Cardiac fibroblast (primary cell): ENCODE measurements at places on chromosomes 1 and 21.

GRCh38 chr1:19512545-19512944 lies 27.2 kb upstream of the CAPZB start:
- DNase-seq, result peak; percentile 79

DNA sequence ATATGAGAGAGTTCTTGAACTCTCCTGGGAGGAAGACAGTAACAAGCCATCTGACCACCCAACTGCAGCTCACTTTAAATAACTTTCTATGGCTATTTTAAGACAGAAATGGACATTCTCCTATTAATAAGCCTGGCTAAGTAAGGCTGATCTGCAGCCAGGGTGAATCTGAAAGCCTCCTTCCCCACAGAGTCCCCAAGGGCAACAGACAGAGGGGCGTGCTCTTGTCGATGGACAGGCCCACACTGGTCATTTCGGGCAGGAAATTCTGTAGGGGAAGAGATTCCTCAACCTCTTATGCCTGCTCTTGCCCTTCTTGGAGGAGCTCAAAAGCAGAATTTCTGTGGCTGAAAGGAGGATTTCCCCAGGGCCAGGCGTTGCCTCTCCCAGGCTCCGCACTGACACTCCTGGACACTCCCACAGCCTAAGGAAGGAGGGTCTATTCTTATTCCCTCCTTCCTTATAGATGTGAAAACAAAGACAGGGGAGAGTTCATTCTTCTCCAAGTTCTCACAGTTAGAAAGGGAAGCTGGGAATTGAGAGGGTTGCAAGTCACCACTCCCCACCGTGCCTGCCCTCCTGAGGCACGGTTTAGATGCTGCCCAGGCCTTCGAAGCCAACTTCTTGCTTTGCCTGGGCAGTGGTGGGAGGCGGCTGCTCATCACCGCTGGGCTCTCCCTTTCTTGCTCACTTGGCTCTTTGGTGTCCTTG lies 17.9 kb upstream of the KANK4 start:
- DNase-seq, result no peak

DNA sequence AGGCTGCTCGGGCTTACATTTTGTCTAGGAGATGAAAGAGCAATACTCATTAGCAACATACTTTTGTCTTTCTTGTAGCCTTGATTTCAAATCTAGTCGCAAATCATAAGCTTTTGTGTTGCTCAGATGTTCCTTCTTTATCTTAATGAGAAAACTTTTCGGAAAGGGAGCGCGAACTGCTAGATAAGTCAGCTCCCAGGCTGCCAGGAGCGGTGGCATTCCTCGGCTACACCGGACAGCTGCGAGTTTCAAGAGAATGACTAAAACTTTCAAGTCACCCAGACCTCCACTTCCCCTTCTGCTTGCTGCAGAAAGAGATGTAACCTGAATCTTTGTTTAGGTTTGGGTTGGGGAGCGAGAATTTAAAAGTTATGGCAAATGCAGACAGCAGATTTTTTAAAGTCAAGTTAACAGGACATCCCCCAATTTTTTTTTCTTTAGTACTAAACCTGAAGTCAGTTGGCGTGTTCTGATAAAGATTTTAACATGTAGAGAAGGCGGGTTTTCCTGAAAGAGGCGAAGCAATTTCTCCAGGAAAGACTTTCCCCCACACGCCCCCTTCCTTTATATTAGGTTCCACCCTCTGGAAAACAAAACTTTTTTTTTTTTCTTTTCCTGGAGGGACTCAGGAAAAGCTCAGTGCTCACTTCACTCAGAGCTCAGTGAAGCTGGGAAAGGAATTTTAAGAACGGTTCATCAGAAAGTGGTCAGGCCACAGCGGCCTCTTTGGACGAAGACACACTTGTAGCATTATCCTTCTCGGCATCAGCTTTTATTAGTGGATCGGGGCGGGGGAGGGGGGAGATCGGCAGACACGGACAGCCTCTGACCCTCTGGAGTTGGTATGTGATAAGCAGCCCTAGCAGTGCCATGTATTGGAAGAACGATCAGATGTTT lies at the start of gene LHX8:
LHX8 (plus strand) TSS at position 639 of the 897 bp plus-strand sequence. CDS start 2,227 bp downstream, outside the sequence.
- no peak for DNase-seq

- DNase-seq, result no peak
These were observed 115.7 kb downstream of the SLC5A9 start for GRCh38 chr1:48338257-48338656.

DNA sequence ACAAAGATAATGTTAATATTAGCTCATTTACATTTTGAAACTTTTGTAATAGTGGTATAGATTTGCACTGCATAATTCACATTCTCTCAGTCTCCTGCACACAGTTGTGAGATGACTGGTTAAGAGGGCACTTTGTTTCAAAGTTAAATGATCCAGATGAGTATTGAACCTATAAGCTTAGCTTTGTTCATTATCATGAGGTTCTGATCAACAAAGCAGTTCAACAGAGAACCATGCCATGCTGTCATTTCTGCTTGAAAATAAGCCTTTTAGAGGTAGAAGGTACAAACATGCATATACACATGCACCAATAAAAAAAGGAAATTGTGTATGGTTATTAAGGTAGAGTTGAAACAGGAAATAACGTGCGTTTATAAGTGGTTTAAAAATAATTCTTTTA lies 4.8 kb downstream of the RAP1A start:
- DNase-seq, result no peak

DNA sequence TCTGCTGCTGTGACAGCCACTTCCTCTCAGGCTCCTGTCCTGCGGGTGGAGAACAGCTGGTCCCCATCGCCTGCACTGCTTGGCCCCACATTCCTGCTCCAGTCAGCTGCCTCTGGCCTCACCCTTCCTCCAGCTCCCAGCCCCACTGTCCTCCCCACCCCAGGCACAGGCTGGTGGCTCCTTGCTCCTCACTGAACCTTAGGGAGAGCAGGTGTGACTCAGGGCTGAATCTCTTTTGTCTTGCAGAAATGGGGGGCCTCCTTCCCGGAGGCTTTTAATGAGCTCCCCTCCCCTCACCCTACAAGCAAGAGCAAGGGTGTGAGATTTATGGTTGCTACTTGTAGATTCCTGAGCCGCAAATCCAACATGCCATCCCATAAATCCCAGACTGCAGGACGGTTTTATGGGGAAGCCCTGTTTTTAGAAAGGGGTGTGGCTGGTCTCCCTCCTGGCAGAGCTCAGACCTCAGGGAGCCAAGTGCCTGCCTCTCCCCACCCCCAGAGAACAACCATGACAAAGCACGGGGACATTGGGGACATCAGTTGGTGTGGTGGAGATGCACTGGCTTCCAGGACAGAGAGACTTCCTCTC lies 15.2 kb downstream of the CDK18 start:
- peak; percentile 31 for DNase-seq

DNA sequence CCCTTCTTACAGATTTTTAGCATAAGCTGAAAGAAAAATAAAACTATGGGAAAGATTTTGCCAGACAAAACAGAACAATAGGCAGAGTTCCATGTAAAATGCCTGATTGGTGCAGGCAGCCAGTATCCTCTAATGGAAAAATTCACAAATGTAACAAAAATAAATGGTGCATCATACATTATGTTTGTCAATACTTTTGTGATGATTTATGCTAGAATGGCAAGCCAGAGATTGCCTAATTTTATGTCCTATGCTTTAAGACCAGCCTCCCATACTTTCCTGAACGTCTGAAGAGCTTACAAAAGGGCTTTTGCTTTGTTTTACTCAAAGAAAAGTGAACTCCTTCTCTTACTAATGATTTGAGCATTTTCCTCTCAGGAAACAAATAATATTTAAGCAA lies 81.5 kb upstream of the KCNJ15 start:
- peak; percentile 16 for DNase-seq

DNA sequence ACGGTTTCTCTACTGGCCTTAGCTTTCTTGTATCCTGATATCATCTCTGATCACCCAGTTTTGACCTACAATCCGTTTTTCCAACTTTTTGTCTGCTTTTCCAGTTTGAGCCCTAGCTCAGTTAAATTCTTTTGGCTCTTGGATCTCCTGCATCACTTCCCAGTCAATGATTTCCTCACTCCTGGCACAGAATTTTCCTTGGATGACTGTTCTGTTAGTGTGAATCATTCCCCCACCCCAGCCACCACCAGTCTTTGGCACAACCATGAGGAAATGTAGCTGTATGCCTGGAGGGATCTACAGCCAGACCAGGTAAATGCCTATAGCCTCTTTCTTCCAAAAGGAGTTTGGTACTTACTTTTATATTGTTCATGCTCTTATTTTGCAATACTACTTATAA lies 187.2 kb upstream of the PTGFR start:
- peak; percentile 94 for DNase-seq

DNA sequence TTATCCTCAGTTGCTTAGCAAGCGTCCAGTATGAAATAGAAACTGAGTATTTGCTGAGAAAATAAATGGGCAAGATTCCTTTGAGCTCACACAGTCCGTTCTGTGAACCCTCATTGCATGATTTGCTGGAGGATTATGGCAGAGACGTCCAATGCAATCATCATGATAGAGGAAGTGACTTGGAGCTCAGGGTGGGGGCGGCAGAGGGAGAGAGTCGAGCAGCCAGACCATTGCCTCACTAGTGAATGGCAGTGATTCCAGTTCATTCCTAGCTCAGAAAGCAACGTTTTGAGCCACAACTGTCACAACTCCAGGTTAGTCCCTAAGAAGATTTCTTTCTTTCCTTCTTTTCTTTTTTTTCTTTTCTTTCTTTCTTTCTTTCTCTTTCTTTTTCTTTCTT lies 27.5 kb upstream of the COL9A2 start:
- peak; percentile 72 for DNase-seq

DNA sequence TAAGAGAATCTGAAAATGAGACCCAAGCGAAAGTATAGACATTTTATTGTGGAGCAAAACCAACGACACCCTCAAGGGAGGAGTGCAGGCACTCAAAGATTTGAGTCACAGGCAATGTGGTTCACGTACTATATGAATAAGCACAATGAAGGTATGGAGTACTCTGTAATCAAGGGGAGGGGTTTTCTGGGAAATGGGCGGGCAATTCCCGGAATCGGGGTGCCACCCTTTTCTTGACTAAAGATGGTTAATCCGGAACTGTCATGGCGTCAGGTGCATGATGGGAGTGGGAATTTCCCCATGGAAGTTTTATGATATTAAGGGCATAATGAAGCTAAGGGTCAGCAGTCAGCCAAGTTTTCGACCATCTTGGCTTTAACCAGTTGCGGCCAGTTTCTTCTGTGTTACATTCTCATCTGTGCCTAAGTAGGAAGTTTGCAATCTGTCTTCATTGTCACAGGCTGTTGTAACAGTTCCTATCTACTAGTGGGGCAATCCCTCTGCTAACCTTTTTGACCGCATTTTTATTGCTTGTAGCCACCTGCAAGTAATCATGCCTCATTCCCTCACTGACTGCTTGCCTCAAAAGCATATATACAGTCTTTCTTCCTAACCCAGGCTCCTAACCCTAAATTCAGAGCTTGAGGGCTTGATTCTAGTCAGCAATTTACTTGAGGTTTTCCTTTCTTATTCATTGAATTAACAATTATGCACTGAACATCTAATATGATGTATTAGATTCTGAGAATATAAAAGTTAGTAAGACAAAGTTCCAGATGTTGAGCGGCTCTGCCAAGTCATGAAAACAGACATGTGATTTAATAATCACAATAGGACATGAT lies 775 bp upstream of the AIM2 start:
- DNase-seq, result no peak

DNA sequence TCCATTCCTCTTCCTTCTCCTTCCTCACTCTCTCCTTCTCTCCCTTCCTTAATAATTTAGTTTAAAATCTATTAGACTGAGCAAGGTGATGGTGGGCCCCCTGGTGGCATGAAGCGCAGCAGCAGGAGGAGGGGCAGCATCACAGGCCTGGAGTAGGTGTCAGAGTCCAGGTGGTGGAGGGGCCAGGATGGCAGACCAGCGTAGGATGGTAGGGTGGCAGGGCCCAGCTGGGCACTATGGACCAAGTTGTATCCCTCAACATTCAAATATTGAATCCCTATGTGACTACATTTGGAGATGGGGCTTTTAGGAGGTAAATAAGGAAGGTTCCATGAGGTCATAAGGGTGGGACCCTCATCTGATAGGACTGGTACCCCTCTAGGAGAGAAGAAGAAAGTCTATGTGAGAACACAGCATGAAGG lies 61.0 kb downstream of the WDR4 start:
- peak; percentile 66 for DNase-seq

DNA sequence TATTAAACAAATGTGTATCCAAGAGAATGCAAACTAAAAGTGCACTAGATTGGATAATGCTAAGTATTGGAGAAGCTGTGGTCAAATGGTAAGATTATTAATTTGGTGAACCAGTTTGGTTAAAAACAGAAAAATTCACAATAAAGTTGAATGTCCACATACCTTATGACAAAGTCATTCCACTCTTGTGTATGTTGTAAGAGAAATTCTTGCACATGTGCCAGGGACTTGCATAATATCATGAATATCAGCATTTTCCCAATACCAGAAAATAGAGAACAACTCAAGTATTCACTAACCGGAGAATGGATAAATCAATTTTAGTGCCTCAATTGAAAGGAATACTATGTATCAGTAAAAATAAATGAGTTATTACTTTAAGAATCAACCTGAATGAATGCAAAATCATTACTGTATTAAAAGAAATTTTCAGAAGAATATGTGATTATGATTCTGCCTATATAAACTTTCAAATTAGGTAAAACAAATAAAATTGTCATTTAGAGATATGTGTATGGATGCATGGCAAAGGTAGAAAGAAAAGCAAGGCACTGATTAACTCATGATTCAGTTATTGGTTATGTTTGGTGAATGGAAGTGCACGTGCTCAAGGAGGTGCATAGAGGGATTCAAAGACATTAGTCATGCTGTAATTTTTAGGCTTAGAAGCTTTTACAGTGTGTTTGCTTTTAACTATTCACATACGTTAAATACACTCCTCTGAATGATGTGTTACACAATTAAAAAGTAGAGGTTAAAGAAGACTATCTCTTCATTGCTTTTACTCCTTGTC lies 217.4 kb upstream of the KCNK2 start:
- DNase-seq, result peak; percentile 79

DNA sequence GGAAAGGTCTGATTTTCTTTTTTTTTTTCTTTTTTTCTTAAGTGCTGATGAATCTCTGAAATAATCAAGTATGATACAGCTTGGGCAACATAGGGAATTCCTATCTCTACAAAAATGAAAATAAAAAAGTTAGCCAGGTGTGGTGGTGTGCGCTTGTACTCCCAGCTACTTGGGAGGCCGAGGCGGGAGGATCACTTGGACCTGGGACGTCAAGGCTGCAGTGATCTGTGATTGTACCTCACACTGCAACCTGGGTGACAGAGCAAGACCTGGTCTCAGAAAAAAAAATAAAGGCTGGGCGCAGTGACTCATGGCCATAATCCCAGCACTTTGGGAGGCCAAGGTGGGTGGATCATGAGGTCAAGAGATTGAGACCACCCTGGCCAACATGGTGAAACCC lies 6.0 kb downstream of the TRAPPC10 start:
- DNase-seq, result no peak
